ENCODE measurements at places on chromosomes 7 and 10. TPM values are rescaled to one million over a fixed set of nuclear protein-coding genes. Genes with fewer than 3 reads are reported as not detected.

The CRTAC1 gene
- 123 TPM for total RNA-seq

DNA sequence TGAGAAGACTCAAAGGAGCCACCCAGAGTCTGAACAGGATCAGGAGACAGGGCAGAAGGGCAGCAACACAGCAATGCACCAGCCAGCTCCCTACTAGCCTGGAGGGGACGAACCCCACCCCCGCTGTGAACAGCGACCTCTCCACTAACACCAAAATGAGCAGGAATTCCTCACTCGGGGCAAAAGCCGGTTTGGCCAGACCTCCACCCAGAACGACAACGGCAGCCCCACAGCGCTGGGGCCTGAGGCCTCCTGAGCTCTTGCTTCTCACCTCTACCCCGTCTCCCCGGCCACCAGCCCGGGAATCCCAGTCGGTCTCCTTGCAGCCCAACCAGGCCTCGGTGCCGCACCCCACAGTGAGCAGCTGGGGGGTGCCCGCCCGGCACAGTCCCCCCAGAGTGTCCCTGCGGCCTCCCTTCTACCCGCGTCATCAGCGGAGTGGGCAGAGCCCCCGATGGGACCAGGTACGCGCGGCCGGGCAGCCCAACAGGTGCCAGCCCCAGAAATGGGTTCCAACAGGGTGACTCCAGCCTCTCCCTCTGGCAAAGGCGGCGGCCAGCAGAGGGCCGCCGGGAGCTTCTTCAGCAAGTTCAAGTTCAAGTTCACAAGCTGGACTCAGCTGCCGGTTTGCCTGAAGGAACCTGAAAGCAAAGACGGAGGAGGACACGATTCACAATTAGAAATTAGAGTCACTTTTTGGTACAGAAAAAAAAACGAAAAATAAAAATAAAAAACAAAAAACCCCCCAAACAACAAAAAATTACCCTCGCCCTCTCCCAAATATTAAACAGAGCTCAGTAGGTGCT lies 129.0 kb downstream of the MARCHF5 start:
- peak; percentile 57 for DNase-seq

- DNase-seq: no peak
Observed at GRCh38 chr7:95047291-95047690, 139.9 kb downstream of the PPP1R9A start.

The PDZD7 gene
- 1.6 TPM for total RNA-seq

GRCh38 chr7:104928721-104929400 lies 85.1 kb upstream of the KMT2E start:
- DNase-seq: no peak

DNA sequence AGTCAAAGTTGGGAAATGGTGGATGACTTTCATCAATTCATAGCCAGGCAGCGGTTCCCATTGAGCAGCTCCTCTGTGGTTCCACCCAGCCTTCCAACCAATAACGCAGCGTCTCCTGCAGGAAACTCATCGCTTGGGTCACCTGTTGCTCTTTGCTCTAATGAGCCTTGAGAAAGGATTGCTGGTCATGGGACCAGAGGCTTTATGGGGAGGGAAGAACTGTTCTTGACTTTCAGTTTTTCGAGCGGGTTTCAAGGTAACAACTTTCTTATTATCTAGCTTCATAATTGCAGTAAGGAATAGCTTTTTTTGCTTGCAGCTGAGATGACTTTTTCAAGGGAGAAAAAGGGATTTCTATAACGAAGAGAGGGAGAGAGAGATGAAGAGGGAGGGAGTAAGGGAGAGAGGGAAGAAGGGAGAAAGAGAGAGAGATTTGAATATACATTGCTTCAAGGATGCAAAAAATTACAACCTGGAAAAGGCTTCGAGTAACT lies 405 bp upstream of the ENTPD1 start:
- peak; percentile 65 for DNase-seq

DNA sequence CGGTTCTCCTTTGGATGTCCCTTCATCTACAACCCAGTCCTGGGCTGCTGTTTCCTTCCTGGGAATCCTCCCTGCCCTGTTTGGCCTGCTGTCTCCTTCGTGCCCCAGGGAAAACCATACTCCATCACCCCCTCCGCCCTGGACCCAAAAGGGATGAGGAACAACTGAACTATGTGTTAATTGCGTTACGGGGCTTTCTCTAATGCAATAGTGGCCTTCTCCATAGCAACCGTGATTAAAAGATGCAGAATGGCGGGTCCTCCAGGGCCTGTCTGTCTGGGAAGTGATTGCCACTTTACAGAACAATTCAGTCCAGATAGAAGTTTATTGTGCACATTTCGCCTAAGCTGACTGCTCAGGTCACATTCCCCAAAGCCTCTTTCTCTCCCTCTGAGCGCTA lies 112.0 kb upstream of the FGFR2 start:
- DNase-seq: no peak

DNA sequence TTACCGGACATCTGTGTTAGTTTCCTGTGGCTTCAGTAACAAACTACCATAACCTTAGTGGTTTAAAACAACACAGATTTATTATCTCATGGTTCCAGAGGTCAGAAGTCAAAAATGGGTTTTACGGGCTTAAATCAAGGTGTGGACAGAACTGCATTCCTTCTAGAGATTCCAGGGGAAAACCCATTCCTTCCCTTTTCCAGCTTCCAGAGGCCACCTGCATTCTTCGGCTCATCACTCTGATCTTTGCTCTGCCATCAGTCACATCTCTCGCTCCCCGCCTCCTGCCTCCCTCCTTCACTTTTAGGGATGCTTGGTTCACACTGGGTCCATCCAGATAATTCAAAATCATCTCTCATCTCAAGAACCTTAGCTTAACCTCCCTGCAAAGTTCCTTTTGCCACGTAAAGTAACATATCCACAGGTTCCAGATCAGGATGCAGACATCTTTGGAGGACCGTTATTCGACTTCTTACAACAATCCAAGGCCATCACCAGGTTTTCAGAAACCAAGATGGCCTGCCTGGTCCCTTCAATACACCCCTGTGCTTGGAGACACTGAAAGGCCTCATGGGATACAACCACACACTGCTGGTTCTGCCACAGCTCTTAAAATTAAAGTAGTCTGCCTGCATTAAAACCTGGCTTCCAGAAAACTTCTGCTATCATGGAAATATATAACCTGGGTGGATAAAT lies 225.9 kb upstream of the MYO3A start:
- DNase-seq: no peak

The GFRA1 gene
- total RNA-seq: 9.8 TPM

DNA sequence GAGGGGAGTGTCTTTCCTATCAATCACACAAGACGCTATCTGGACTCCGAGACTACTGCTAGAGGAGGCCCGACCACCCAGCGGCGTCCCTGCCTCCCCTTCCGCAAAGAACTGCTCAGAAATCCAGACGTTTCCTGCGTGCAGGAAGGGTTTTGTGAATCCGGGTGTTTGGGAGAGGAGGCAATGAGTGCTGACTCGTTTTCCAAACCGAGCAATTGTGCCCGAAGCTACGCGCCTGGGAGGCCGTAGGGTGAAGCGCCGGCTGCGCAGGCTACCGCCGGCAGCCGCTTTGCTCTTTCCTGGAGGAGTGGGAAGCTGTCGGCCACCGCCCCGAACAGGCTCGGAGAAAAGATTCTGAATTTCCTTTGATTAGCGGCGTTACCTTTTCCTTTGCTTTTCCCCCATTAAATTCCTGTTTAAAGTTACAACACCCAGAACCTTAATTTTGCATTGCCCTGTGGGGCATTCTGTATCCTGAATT lies 5.3 kb downstream of the VAX1 start:
- no peak for DNase-seq

DNA sequence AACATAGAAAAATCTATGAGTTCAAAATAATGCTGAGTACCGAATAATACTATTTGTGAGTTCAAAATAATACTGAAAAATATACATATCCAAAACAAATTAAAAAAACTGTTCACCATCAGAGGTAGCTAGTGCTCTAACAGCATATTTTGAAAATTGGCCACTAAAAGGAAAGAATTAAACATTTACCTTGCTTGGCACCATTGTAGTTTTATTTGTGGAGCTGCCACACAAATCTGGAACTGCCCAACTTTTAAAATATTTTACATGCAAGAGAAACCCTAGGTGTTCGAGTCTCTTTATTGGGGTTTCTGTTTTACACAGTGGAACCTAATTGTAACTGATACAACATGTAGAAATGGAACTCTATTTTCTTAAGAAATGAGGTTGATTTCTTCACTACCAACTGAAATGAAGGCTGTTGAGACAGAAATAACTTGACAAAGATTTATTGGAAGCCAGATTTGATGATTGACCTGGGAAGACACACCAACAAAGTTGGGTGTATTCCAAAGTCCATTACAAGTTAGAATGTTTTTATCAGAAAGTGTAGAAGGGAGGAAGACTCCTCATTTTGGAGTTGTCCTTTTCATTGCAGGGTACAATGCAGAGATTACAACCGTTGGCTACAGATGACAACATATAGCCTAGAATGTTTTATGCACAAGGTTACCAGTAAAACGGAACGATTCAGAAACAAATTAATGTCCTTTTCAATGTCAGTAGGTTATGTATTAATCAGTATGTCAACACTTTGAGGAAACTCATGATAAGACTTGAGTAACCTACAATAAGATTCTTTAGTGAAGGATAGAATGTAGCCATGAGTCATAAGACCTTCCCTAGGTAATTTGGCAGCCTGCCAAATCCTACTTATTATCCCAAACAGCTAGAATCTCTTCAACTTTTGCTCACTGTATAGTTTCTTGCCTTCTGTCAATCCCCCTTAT lies 73.8 kb upstream of the PAPSS2 start:
- no peak for DNase-seq

GRCh38 chr10:29731760-29732159 lies 97.0 kb upstream of the SVIL start:
- no peak for DNase-seq

- no peak for DNase-seq
Observed at GRCh38 chr7:4109481-4110110, 572.5 kb upstream of the FOXK1 start.

The KMT2C gene
- 101 TPM for total RNA-seq

DNA sequence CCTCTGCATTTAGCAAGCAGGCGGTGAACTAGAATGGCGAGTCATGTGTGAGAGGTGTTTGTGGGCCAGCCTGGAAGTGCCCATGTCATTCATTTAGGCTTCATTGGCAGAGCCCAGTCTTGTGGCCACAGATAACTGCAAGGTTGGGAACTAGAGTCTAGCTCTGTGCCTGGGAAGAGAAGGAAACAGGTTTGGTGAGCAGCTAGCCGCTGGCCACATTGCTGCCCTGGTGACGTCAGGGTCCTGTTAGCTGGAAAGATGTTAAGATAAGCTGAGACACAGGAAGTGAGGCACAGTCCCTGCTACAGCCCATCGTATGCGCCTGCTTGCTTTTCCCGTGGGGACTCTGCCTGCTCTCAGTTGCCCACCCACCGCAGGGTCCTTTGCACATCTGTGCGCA lies 185.5 kb downstream of the CAMK1D start:
- DNase-seq: no peak

DNA sequence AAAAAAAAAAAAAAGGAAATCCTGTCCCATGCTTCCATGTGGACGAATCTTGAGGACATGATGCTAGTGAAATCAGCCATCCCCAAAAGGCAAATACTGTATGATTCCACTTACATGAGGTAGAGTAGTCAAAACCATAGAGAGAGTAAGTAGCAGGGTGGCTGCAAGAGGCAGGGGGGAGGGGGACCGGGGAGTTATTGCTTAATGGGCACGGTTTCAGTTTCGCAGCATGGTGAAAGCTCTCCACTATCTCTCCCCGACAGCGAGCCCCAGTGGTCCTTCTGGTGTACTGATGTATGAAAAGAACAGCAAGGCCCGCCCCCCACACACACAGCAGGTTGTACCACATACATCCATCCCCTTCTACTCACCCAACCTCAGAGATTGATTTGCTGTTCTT lies 32.8 kb downstream of the NOD1 start:
- DNase-seq: peak; percentile 91

DNA sequence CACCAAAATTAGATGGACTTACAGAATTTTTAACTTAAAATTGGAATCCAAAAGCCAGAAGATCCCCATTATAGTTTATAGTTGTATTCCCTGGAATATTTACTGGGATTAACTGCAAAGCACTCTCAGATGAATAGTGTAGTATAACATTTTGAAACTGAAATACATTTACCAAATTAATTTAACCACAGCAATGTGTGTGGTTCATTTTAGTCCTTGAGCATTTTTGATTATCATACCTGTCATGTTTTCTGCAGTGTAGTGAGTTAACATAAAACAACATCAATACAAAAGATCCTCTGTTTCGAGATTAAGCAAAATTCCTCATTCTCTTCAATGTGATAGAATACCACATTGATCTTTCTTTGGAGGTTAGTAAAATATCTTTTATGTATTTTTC lies 3.7 kb downstream of the VIM start:
- no peak for DNase-seq

- no peak for DNase-seq
Observed at GRCh38 chr7:100895956-100896731, 456 bp upstream of the ACHE start.

The TFR2 gene
- 0.35 TPM for total RNA-seq

DNA sequence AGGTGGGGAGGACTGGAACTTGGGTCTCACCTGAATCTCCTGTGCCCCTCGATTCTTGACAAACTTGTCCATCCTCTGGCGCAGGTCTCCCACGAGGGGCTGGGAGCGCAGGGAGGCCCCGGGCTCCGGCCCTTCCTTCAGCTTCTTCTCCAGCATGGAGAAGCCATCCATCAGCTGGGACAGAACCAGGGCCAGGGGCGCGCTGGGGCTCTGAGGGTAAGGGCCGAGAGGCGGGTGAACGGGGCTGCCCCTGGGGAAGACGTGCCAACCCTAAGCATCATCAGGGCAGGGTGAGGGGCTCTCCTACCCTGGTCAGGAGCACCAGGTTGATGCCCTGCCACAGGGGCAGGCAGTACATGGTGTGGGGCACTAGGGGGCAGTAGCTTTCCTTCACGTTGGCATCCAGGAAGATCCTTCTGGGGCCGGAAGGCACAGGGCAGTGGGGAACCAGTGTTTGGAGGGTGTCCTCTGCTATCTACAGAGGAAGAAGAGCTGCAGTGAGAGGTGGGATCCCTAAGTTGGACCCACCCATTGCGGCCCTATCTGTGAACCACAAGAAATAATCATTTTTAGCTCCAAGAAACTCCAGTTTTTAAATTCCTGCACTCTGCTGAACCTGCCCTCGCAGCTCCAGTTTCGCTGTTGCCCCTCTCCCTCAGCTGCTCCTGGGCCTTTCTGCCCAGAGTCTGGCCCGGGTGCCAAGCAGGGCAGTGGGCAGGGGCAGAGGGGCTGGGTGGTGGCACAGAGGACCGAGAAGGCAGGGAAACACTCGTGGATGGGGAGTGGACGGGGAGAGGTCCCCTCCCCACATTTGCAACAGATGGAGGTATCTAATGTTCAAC lies 10.8 kb upstream of the PYROXD2 start:
- no peak for DNase-seq

DNA sequence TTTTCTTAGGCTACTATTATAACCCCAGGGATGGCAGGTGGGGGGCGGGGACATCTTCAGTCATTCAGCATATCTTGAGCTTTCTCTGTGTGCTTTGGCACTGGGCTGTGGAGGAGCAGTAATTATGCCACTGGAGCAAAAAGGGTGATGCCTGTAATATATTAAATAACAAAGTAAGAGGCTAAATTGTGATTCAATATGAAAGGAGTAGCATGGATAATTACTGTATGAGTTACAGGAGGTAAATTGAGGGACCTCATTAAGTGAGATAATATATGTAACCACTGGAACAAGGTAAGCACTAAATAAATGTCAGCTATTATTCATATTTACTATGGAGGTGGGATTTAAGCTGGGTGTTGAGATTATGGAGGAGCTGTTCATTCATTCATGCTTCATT lies 3.3 kb upstream of the STN1 start:
- DNase-seq: no peak

GRCh38 chr7:140616328-140616727 lies 24.3 kb downstream of the DENND2A start:
- no peak for DNase-seq

GRCh38 chr10:23585186-23585585 lies 146.3 kb downstream of the OTUD1 start:
- no peak for DNase-seq
